ENCODE measurements at places on chromosomes 2 and 18.

DNA sequence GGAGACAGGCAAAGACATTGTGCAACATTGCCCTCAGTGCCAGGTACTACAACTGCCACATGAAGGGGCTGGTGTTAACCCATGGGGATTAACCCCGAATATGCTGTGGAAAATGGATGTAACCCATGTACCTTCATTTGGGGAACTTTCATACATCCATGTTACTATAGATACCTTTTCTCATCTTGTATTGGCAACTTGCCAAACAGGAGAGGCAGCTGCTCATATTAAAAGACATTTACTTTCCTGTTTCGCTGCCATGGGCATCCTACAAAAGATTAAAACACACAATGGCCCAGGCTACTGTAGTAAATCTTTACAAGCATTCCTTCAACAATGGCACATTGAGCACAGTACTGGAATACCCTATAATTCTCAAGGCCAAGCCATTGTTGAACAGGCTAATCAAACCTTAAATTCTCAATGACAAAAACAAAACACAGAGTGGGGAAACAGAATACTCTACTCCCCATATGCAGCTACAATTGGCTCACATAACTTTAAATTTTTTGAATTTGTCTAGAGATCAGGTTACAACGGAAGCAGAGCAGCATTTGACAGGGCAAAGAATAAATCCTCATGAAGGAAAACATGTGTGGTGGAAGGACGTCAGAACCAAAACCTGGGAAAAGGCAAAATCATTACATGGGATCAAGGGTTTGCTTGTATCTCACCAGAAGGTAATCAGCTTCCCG lies 1723.5 kb upstream of the LRRTM1 start:
- no peak for DNase-seq

- no peak for DNase-seq
Observed at GRCh38 chr2:5693287-5694201, 1.4 kb downstream of the SOX11 start.

- no peak for DNase-seq
Observed at GRCh38 chr2:43340066-43340465, 113.7 kb upstream of the ZFP36L2 start.

DNA sequence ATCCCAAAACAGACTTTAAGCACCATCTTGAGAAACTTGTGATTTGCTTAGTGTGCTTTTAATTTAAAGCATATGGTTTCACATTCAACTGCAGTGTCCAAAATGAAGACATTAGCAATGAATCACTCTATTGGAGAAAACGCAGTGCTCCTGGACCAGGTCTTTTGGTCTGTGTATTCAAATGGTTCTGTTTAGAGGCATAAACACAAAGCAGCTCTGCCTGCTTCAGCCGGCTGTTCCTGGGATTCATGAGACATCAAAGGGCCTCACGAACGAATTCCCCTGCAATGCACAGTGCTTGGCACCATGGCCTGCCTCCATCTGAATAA lies 117.1 kb upstream of the SP5 start:
- no peak for DNase-seq

DNA sequence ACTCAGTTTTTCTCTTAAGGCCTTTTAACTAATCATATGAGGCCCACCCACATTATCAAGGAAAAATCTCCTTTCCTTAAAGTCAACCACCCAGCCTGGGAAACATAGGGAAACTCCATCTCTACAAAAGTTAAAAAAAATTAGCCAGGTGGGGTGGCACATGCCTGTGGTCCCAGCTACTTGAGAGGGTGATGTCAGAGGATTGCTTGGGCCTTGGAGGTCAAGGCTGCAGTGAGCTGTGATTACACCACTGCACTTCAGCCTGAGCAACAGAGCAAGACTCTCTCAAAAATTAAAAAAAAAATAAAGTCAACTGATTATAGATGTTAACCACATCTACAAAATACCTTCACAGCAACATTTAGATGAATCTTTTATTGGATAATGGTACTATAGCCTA lies 5.8 kb downstream of the DPYSL5 start:
- DNase-seq: no peak

- DNase-seq: no peak
Observed at GRCh38 chr2:38038682-38039081, 37.3 kb downstream of the CYP1B1 start.

GRCh38 chr2:235729557-235729947 lies 235.7 kb downstream of the AGAP1 start:
- DNase-seq: no peak

DNA sequence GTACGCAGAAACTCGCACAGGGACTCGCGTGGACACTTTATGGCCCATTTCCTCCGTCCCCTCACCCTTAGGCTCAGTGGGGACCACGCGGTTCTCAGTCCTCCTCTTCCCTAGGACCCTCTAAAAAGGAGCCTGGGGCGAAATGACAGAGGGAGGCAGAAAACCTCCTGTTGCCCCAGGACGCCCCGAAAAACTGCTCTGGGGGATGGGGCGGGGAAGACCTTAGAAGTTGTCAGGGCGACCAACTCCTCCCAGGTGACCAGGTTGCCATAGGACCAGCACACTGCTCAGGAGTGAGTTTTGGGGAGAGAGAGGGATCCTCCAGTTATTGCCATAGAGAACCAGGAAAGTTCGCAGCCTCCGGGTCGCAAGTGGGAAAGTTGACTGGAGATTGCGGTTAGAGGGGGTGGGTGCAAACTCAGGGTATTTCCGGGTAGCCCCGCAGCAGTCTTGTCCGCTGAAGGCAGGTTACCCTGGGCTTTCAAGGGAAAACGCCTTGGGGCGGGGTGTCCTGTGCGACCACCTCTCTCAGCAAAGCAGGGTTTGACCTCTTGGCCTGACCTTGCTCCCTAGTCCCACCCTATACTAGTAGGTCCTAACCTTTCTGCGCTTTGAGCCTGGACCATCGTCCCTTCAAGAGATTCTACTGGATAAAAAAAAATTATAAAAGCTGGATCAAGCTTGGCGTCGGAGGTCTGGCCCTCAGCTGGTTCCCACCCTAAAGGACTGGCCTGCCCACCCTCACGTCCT lies 7.8 kb upstream of the PAX3 start:
- no peak for DNase-seq

DNA sequence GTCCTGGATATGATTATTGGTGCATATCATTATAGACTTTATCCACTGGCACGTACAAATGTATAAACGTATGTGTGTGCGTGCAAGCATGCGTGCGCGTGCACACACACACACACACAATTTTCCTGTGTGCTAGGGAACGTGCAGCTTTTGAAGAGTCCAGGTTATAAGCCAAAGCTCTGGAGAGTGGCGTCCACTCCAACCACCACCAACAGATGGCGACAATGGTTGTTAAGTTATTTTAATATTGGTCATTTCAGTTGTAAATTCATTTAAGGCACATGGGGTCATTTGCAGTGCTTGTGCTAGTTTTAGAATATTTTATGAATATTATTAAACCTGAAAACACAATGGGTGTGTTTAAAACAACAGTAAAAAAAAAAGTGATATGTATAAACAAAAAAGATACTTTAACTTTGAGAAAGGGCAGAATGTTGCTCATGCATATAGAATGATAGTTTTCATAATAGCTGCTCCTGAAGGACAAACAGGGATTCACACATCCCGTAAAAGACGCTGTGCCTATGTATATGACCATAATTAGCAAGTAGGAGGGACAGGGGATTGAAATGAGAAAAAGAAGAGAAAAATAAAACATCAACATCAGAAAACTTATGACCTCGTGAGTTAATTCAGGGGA lies 124.2 kb upstream of the ITGB6 start:
- peak; percentile 6 for DNase-seq

DNA sequence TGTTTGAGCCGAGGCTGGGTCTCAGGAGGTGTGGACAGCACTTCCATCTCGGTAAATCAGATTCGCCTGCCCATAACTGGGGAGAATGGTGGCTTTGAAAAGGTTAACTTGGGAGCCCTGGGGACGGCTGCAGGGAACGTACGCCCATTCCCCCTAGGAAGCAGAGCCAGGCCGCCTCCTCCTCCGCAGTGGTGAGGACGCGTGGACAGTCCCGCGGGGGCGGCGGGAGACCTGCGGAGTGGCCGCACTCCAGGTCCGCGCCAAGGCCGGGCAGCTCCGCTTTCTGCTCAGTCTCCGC lies 845 bp upstream of the MYCN start:
- DNase-seq: no peak

DNA sequence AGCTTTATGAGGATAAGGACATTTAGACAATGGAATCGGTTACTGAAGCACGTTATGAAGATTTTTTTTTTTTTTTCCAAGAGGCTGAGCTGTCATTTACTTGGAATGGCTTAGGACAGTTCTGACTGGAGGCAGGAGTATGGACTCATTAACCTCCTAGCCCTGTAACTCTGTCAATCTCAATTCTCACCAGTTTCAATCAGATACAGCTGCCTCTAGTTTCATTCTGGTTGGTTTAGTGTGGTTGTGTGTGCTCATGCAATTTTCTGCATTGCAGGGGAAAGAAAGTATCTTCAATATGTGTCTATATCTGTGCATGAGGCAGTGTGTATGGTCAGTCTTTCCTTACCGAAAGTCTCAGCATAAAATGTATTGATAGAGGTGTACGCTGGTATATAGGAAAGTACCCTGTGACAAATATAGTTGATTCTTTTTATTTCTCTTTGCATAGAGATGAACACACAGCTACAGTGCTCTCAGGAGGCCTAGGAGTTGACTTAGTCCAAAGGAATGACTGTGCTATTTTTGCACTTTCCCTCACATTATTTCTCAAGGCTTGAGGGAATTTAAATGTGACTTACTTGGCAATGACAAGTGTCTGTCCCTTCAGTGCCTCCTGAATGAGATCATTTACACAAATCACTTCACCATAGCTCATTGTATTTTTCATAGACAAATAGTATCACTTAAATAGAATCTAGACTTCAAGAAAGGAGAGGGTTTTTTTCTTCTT lies 50.5 kb upstream of the GRB14 start:
- DNase-seq: no peak

GRCh38 chr2:54720563-54720962 lies 2.9 kb upstream of the EML6 start:
- DNase-seq: no peak

DNA sequence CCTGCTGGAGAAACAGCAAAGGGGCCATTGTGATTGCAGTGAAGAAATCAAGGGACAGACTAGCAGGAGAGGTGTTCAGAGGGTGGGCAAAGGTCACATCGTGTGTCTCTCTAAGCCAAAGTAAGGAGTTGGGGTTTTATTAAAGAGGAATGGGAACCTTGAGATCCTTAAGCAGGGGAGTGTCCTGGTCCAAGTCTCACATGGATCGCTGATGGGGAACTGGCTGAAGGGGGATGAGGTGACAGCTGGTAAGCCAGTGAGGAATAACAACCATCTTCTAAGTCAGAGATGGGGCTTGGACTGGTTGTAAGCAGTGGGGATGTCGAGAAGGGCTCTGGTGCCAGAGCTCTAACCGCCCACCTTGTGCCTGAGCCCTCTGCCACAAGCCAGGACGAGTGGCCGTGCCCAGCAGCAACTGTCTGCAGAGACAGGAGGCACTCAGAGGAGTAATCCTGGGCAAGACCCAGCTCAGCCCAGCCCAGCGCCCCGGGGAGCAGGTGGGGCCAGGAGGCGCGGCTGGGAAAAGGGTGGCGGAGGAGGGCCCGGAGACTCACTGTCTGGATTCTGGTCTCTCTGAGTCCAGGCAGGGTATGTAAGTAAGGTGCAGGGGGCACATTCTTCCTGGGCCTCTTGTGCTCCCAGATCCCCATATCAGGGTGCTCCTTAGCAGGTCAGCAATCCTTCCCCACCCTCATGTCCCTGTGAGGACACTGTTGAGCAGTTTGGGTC lies 13.7 kb downstream of the WNT10A start:
- no peak for DNase-seq

- DNase-seq: no peak
Observed at GRCh38 chr2:79428745-79429144, 84.1 kb upstream of the CTNNA2 start.

GRCh38 chr2:121856360-121856759 lies 100.9 kb downstream of the TSN start:
- no peak for DNase-seq

GRCh38 chr2:239337122-239337876 lies 63.5 kb downstream of the HDAC4 start:
- DNase-seq: no peak

- DNase-seq: no peak
Observed at GRCh38 chr18:23114171-23114881, 21.0 kb upstream of the CABLES1 start.

- no peak for DNase-seq
Observed at GRCh38 chr2:19775315-19775714, 126.5 kb downstream of the TTC32 start.

DNA sequence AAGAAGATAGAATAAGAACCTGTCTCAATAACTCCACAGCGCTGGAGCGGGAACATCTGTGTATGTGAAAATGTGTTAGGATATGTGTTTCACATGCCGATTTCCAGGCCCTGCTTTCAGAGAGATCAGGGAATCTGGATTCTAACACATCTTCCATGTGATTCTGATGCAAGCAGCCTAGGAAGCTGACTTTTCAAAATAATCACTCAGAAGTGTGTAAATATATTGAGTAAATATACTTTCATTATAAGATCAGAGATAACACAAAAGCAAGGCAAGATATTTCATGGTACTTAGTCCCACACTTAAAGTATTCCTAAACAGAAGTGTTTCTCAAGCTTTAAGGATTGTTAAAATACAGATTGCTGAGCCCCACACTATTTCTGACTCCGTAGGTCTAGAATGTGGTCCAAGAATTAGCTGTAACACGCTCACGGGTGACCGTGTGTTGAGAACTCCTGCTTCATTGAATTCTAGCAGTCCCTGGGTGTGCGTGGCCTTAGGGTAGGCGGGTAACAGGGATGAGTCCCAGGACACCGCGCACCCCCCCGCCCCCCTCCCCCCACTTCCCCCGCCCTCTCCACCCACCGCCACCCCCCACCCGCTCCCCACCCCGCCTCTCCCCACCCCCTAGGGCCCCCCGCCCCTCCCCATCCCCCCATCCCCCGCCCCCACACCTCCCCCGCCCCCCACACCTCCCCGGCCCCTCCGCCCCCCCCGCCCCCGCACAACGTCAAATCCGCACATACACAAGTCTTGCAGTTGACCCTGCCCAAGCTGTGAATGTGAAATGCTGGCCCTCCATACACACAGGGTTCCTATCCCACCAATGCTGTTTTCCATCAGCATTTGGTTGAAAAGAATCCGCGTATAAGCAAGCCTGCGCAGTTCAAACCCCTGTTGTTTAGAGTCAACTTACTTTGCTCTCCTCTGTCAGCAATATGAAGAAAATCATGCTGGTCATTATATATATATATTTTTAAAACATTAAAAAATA lies 94.2 kb upstream of the SLC39A10 start:
- DNase-seq: no peak

DNA sequence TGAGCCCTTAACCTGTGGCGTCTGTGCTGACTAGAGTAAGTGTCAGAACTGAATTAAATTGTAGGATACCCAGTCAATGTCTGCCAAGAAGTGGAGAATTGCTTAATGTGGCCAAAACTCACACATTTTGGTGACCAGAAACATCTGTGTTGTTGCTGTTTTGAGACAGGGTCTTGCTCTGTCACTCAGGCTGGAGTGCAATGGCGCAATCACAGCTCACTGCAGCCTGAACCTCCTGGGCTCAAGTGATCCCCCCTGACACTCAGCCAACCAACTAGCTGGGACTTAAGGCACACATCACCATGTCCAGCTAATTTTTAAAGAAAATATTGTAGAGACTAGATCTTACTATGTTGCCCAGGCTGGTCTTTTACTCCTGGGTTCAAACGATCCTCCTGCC lies 34.4 kb upstream of the RTN4 start:
- no peak for DNase-seq

GRCh38 chr2:239396881-239397681 lies 3.7 kb downstream of the HDAC4 start:
- no peak for DNase-seq

- DNase-seq: no peak
Observed at GRCh38 chr2:14011190-14011589, 621.3 kb upstream of the LRATD1 start.
